ENCODE measurements at places on chromosomes 16 and 17.

DNA sequence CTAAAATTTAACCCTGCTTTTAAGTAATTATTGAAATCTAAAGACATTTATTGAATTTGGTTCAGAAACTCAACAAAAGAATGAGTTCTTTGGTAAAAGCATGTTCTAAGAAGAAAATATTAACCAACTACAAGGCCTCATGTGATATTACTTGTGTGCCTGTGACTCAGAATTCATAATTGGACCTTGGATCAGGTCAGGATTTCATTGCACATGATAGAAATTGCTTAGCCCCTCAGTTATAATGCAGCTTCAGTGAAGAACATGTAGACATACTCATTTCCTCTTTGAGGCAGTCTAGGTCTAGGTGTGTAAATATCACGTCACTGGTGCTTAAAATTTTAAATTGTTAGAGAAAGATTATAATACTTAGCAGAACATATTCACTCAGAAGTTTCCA, 410.0 kb upstream of the SOX9 start:
- no peak for DNase-seq

DNA sequence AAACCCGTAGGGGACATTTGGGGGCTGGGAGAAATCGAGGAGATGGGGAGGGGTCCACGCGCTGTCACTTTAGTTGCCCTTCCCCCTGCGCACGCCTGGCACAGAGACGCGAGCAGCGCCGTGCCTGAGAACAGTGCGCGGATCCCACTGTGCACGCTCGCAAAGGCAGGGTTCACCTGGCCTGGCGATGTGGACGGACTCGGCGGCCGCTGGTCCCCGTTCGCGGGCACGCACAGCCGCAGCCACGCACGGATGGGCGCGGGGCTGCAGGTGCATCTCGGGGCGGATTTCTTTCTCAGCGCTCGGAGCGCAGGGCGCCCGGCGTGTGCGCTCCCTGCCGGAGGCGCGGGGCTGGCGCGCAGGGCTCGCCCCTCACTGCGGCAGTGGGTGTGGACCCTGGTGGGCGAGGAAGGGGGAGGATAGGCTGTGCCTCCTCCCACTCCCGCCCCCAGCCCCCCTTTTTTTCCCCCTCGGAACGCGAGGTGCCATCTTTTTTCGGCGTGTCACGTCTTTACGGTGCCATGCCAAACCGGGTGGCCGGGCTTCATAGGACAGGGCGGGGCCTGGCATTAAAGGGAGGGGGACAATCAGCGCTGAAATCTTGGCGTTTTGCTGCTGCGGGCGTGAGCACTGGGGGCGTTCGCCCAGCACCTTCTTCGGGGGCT, 1.1 kb downstream of the MAPT start:
- DNase-seq = peak; percentile 46

GRCh38 chr17:58006560-58006923, 504 bp downstream of the SRSF1 start:
- DNase-seq = peak; percentile 65

- DNase-seq = no peak
Observed at GRCh38 chr16:14248791-14249190, 177.7 kb downstream of the MRTFB start.

- no peak for DNase-seq
Observed at GRCh38 chr17:66799849-66800537, 34.9 kb upstream of the CACNG5 start.

- DNase-seq = no peak
Observed at GRCh38 chr16:23901178-23902033, 65.6 kb downstream of the PRKCB start.

DNA sequence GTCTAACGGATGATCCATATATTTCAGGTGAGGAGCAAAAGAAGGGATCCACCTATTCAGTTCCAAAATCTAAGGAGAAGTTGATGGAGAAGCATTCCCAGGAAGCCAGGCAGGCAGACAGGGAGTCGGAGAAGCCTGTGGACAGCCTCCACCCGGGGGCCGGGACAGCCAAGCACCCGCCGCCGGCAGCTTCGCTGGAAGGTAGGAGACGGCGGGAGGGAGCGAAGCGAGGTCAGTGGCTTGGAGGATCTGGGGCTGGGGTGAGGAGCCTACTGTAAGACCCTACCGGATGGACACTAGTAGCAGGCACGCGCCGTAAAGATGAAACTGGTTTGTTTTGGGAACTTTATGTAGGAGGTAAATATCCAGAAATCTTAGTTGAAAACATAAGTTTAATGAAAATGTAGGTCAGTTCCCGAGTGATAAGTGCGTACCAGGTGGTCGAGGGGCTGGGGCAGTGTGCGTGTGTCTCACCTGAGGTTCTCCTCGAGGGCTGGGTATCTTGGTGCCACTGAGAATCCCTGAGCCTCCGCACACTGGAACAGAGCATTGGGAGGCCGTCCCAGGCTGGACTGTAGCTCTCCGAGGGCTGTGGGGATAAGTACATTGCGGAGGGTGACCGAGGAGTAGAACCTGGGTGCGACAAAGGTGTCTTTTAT, 714 bp downstream of the SPATA33 start:
- peak; percentile 36 for DNase-seq

- no peak for DNase-seq
Observed at GRCh38 chr17:56185491-56186221, 32.4 kb downstream of the ANKFN1 start.

Measured in nephron progenitor cell (in vitro differentiated cells).